ENCODE measurements at places on chromosomes 6 and 20.

DNA sequence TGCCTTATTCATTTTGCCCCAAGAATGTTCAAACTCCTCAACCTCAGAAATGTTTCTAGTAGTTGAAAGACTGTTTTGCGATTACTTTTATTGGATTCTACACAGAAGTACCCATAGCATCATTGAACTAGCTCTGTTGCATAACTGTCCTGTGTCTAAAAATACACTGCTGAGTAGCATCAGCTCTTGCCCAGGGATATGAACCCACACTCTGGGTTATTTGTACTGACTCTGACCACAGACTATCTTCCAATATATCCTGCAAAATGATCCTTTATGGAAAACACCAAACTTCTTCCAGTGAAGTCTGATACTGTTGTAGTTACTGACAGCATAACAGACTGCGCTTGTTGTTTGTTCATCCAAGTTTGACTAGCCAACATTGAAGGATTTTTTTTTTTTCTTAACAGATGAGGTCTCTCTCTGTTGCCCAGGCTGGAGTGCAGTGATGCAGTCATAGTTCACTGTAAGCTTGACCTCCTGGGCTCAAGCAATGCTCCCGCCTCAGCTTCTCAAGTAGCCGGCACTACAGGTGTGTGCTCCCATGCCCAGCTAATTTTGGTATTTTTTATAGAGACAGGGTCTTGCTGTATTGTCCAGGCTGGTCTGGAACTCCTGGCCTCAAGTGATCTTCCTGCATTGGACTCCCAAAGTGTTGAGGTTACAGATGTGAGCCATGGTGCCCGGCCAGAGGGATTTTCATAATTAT lies 49.9 kb downstream of the TULP4 start:
- DNase-seq, result no peak

DNA sequence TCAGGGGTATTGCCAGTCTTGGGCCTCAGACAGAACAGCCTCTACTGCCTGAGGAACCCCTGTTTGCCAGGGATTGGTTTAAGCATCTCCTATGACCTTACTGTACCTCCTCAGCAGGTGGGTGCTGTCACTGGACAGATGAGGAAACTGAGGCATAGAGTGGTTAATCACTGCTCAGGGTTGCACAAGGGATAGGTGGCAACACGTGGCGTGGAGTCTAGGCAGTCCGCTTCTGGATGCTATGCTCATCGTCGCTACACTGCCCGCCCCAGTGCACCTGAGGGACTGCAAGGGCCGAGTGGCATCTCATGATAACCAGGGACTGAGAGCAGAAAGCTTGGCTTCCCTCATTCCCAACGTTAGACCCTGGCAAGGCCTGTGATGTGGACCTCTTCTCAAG lies 101.8 kb upstream of the SULF2 start:
- DNase-seq, result no peak

- DNase-seq, result no peak
These were observed 22.4 kb upstream of the KIAA0408 start for GRCh38 chr6:127481628-127482027.

- DNase-seq, result no peak
These were observed 133.4 kb downstream of the HAO1 start for GRCh38 chr20:7806831-7807230.

GRCh38 chr6:149723771-149724417 lies 6.0 kb upstream of the LATS1 start:
- DNase-seq, result peak; percentile 41

DNA sequence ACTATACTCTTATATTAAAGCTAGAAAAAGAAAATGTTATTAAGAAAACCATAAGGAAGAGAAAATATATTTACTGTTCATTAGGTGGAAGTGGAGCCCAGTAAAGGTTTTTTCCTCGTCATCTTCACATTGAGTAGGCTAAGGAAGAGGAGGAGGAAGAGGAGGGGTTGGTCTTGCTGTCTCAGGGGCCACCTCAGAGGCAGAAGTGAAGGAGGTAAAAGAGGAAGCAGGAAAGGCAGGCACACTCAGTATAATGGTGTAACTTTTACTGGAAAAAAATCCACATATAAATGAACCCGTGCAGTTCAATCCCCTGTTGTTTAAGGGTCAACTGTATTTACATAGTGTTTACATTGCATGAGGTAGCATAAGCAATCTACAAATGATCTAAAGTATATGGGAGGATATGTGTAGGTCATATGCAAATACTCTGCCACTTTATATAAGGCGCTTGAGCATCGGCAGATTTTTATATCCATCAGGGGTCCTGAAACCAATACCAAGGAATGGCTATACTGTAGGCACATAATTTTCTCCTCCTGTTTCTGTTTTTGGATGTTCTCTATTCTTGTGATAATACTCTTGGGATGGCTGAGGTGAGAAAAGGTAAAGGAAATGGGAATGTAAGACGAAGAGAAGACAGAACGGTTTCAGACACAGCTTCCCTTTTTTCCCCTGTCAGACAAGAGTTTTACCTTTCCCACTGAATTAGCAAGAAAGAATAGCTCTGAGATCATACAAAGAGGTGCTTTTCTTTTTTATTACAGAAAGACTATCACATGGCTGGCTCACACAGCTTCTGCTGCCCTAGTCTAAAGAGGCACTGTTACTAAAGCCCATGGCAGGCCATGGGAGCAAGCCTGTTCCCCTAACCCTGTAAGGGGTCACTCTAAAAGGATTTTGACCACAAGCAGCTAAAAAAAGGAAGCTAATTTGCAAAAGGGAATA lies 59.9 kb downstream of the NUDT3 start:
- no peak for DNase-seq

- no peak for DNase-seq
These were observed 46.0 kb downstream of the RFX6 start for GRCh38 chr6:116922853-116923548.

All from stimulated activated CD4-positive, alpha-beta T cell treated with anti-CD3 and anti-CD28 coated beads, Interleukin-15, amount 100 ng/mL, for 24 hours (primary cell).